ENCODE measurements at places on chromosomes 5 and 9.

DNA sequence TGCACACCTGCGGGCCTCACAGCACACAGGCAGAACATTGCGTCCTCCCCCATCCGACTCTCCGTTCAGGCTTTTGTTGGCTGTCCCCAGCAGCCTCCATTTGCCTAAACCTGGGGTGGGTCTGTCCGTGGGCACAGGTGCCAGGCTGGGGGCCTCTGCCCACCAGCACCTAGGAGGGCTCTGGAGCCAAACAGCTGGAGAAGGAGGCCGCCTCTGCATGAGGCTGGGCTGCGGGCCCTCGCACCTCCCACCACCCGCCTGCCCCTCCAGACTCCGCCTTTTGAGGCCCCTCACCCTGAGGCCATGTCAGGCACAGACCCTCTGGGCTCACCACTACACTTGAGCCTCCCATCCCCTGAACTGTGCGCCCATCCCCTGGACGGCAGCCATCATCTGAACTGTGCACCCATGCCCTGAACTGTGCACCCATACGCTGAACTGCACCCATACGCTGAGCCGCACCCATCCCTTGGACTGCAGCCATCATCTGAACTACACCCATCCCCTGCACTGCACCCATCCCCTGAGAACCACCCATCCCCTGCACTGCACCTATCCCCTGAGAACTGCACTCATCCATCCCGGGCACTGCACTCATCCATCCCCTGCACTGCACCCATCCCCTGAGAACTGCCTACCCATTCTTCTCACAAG lies 98.0 kb upstream of the OTULINL start:
- peaks cover 38% of the 10 kb centered on the region for H3K36me3 ChIP-seq
- H3K27me3 ChIP-seq, result no peaks in the 10 kb centered on the region
- H3K27ac ChIP-seq, result no peak overlapping the region
- H3K4me3 ChIP-seq, result no peak overlapping the region
- no peak for DNase-seq
- H3K4me1 ChIP-seq, result peaks cover 5% of the 10 kb centered on the region

GRCh38 chr5:71895546-71895945 lies 176.5 kb downstream of the CARTPT start:
- H3K27ac ChIP-seq, result no peak overlapping the region
- no peaks in the 10 kb centered on the region for H3K27me3 ChIP-seq
- no peak overlapping the region for H3K4me3 ChIP-seq
- no peak for DNase-seq
- no peaks in the 10 kb centered on the region for H3K36me3 ChIP-seq

DNA sequence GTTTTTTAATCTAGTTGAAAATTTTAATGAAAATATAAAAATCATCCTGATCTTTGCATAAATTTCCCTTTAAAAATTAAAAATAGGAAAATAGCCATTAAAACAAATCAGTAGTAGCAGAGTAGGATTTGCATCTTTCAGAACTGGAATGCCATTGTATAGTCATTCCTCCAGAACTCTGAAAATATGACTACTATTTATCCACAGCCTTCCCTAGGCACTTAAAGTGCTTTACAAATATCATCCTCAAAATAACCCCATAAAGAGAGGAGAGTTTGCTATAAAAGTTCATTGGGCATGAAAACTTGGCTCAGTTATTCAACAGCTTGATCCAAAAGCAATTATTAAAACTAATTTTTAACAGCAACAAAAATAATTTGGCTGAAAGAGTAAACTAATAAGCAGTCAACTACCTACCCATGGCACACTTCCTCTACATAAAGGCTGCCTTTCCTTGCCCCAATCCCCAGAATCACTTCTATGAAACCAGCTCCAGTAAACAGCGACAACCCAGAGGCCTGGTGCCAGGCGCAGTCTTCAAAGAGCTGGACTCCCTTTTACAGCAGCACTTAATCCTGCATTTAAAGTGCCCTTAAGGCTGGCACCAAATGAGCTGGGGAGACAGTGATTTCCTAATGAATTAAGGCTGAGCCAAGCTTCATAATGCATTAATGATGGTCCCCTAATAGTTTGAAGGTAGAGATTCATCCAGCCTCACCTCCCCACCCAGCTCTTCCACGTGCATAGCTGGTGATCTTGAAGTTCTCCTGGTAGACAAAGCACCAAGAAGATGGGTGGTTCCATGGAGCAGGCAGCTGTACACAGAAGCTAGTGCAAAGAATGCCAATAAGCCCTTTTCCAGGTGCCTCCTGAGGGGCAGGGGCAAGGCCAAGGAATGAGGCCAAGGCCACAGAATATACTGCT lies 36.1 kb downstream of the LHFPL2 start:
- H3K4me1 ChIP-seq, result peaks cover 30% of the 10 kb centered on the region
- H3K36me3 ChIP-seq, result peaks cover 20% of the 10 kb centered on the region
- H3K27me3 ChIP-seq, result no peaks in the 10 kb centered on the region
- H3K4me3 ChIP-seq, result no peak overlapping the region
- no peak for DNase-seq

DNA sequence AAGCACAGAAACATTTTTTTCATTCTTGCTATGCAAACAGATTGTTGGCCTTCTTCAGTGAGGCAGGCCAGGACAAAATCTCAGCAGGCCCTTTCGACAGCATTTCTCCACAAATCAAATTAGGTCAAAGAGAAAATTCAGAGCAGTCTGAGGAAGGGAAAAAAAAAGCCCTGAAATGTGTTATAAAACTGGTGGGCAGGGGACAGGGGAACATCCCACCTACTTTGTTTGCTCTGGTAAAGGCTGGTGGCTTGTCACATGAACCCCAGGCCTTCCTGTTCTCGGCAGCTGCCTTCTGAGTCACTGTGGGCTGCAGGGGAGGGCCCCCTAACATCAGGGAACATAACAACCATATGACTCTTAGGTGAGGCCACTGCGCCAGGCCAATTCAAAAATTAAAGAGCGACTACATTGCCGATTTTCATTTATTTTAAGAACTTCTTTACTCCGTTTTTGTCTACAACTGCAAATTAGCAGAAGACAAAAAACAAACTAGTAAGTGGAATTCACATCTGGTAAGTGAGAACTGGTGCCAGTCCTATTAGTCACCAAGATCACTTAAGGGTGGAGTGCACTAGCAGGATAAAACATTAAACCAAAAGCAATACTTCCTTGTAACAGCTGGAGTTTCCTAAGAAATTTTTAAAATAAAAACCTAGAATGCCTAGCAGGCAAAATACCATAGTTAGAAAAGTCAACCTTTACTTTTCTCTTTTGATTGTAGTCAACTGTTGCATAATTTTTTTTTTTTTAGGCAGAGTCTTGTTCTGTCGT lies 46.2 kb upstream of the DENND4C start:
- no peak for DNase-seq
- H3K27ac ChIP-seq, result 0 out of 2 replicates have a peak overlapping the region, but pooled peaks have one; percentile 19
- H3K4me3 ChIP-seq, result no peak overlapping the region
- H3K4me1 ChIP-seq, result peaks cover 15% of the 10 kb centered on the region
- H3K27me3 ChIP-seq, result no peaks in the 10 kb centered on the region

DNA sequence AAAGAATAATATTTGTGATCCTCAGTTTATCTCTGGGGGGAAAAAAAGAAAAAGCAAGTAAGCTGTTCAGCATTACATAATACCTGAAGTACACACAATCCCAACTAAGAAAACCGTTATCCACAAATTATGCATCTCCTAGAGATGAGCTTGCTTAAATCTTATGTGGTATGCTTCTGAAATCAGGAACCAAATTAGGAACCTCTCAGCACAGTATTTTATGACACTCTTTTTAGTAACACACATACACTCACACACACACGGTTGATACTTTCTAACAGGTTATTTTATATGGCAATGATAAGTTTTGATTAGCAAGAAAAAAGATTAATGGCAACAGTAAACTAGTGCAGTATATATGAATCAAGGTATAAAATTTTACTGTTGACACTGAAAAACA lies 1.2 kb upstream of the ZNF510 start:
- peaks cover 26% of the 10 kb centered on the region for H3K4me1 ChIP-seq
- DNase-seq, result no peak
- peaks cover 23% of the 10 kb centered on the region for H3K36me3 ChIP-seq
- peak overlapping the region; percentile 88 for H3K4me3 ChIP-seq
- H3K27me3 ChIP-seq, result no peaks in the 10 kb centered on the region

GRCh38 chr9:2576631-2577030 lies 45.0 kb upstream of the VLDLR start:
- no peaks in the 10 kb centered on the region for H3K4me1 ChIP-seq
- H3K36me3 ChIP-seq, result no peaks in the 10 kb centered on the region
- no peak overlapping the region for H3K4me3 ChIP-seq
- no peak overlapping the region for H3K27ac ChIP-seq
- no peak for DNase-seq
